Right hindlimb (tissue), 1 donor: ENCODE measurements at places on chromosomes 2 and 18.
A peak's percentile ranks its signal among the peaks of the same experiment; 100 is the strongest.

DNA sequence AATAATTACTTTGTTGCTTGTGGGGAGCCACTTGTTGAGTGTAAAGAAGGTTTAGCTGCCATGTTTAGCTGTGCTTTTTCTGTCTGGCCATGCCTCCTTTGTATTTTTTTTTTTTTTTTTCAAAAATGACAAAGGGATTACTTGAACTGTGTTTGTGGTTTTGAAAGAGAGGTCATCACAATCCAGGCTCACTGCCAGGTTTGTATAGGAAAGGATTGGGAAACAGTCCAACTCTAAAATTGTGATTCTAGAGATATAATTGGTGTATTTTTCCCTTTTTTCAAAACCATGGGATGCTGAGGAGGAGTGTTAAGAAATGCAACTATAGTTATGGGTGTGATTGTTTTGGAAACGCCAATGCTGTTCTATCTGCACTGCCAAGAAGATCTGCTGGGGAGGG lies 4.3 kb downstream of the ITPRIPL1 start:
- DNase-seq, result no peak

DNA sequence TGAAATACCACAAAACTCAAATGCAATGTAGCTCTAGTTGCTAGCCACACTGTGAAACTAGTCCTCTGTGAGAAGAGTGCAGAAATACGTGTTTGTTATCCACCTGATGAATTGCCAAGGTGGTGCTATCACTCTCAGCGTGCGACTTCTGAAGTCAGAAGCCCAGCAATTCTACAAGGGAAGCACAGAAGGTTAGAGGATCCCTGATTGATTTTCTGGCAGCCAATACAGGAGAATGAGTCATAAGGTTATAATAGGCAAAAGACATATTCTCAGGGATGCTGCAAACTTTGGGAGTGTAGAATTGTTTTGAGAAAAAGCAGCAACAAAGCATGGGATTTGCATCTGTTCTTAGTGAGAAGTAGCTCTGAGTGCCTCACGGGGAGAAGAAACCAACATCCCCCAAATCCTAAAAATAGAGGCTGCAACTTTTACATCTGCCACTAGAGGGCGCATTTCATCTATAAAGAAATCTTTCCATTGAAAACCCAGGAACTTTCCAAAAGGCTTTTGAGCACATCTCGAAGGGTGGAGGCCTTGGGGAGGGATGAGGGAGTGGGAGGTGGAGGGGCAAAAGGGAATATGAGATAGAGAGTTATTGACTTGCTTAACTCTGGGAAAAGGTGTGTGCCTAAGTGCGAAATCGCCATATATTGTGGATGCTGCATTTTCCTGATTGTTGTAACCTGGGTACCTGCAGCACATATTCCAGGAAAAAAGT lies 78.0 kb downstream of the TMEM182 start:
- peak; percentile 39 for DNase-seq

DNA sequence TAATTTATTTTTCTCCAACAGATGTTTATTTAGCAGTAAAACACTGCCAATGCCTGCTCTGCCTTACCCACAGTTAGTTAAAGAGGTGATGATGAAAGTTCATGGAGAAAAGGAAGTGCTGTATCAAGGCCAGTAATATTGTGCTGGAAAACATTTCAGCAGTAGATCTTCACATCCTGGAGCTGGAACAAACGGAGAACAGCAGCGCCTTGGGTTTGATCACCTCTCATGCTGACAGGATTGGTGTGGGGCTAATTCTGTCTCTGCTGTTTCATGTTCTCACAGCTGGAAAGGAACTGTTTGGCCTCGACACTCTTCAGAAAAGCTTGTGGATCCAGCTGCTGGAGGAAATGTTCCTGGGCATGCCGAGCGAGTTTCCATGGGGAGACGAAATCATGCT lies 61.5 kb upstream of the RPE start:
- no peak for DNase-seq

GRCh38 chr2:113876503-113877387 lies 13.1 kb upstream of the ACTR3 start:
- DNase-seq, result peak; percentile 25

GRCh38 chr2:39492095-39492590 lies 55.1 kb upstream of the MAP4K3 start:
- DNase-seq, result no peak

- DNase-seq, result no peak
Measured at GRCh38 chr2:45902380-45902779, 250.9 kb downstream of the PRKCE start.

- no peak for DNase-seq
Measured at GRCh38 chr2:55135491-55135890, 85.2 kb upstream of the RTN4 start.

- peak; percentile 54 for DNase-seq
Measured at GRCh38 chr2:191318729-191319078, 73.5 kb downstream of the MYO1B start.

GRCh38 chr2:178386986-178387597 lies 63.9 kb downstream of the PRKRA start:
- DNase-seq, result no peak

GRCh38 chr2:239809391-239809790 lies 215.8 kb downstream of the NDUFA10 start:
- DNase-seq, result peak; percentile 10

DNA sequence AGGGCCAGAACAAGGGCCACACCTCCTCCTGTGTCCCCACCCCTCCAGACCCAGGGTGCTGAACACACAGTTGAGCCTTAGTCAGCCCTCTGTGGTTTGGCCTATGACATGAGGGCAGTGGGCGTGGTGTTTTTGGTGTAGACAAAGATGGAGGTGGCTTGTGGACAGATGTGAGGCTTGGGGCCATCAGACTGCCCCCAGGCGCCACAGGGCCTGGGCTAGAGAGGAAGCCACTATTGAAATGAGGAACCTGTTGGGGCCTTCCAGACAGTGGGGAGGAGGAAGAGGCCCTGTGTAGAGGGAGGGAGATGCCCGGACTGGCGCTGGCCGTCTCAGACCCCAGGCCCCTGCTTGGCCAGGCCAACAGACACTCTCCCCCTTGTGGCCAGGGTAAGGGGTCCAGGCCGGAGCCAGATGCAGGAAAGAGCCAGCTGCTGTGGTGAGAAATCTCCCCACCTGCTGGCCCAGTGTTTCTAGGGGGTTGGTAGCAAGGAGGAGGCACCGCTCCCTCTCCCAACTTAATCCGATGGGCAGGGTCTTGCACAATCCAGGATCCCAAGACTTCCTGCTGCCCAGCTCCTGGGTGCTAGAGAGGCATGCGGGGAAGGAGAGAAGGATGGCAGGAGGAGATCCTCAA lies 53.8 kb downstream of the SMAD7 start:
- peak; percentile 37 for DNase-seq

- DNase-seq, result peak; percentile 72
Measured at GRCh38 chr18:47260120-47260923, 8.9 kb upstream of the SKOR2 start.

GRCh38 chr2:54977149-54977548 lies 73.1 kb downstream of the RTN4 start:
- no peak for DNase-seq

DNA sequence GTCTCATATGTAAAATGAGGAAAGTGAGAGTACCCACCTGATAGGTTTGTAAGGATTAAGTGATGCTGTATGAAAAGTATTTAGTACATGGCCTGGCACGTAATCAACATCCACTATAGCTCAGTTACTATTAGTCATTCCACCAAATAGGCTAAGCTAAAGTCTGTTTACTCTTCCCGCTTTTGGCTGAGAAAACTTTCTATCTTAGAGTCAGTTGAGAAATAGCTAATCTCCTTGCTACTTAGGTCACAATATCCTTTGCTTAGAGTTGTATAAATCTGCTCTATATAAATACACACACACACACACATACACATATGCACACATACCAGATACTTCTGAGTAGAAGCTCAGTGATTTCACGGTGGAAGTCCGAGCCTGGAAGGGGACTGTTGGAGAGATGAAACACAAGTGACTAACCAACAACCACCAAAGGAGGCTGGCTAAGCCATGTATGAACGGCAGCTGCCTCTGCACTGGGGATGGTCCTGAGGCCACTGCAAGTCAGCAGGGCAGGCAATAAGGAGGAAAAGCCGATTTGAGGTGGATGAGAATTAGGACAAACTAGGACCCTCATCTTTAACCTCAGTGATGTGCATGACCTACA lies 104.6 kb upstream of the EPHA4 start:
- no peak for DNase-seq

DNA sequence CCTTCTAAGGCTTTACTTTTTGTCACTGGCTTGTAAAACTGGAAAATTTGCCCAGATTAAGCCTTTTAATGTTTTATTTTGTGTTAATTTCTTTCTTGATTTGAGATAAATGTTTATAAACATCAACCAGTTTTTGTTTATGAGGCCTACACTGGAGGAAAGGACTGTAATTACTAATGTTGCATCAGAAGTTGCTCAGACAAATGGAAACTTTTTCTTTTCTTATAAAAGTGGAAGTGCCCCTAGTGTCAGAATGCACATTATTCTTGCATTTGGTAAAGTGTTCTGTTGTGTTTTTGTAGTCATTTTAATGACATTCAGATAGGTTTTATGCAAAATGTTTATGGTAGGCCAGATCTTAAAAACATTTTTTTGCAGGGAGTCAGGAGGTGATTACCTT lies 25.3 kb downstream of the LCLAT1 start:
- no peak for DNase-seq

DNA sequence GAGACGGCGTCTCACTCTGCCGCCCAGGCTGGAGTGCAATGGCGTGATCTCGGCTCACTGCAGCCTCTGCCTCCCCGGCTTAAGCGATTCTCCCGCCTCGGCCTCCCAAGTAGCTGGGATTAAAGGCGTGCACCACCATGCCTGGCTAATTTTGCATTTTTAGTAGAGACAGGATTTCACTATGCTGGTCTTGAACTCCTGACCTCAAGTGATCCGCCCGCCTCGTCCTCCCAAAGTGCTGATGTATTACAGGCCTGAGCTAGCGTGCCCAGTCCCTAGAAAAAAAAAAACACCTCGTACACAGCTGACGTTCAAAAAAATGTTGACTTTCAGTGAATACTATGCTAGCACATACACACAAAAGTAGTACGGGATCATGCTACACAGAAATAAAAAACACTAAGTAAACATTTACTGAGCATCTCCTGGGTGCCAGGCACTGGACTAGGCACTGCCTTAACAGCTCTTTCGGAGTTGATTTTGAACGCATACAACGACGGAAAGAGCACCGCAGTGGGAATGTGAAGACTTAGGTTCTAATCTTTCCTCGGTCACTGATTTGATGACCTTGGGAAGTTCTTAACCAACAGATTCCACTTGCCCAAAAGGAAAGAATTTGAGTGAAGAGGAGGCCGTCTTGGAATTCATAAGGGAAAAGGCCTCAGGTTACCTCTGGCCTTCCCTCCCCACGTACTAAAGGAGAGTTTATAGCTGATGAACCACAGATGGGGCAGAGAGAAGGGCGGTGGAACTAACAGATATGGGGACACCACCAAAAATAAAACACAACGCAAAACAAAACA lies 1.1 kb downstream of the DNAJC27 start:
- no peak for DNase-seq

GRCh38 chr2:28527196-28527595 lies 31.3 kb downstream of the PLB1 start:
- peak; percentile 46 for DNase-seq

- no peak for DNase-seq
Measured at GRCh38 chr2:117997872-117998454, 15.9 kb downstream of the CCDC93 start.

DNA sequence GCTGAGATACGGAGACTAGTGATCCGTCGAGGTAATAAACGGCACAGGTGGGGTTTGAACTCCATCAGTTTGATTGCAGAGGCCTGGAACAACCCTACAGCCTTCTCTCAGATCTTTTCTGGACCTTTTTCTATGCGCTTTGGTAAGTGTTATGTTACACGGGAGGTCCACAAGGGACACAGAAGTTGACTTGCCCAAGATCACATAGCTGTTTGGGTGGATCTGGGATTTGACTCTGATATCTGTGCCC lies 1.1 kb upstream of the DNPEP start:
- DNase-seq, result no peak

DNA sequence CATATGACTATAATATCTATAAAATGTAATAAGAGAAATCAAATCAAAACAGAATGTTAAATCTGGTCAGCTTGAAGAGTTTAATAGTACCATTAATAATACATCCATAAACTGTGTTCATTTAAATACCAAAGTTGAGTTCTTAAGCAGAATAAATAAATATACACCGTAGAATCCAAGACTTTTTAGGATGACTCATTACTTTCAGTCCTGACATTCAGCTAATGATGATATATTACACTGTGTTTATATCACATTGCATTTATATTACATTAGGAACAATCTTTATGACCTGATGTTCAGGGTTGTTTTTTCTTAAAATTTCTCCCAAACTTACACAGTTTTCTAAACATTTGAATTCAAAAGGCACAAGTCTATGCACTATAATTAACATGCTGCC lies 331.3 kb downstream of the SS18 start:
- DNase-seq, result no peak

- DNase-seq, result peak; percentile 29
Measured at GRCh38 chr18:55550471-55550870, 37.5 kb downstream of the TCF4 start.

DNA sequence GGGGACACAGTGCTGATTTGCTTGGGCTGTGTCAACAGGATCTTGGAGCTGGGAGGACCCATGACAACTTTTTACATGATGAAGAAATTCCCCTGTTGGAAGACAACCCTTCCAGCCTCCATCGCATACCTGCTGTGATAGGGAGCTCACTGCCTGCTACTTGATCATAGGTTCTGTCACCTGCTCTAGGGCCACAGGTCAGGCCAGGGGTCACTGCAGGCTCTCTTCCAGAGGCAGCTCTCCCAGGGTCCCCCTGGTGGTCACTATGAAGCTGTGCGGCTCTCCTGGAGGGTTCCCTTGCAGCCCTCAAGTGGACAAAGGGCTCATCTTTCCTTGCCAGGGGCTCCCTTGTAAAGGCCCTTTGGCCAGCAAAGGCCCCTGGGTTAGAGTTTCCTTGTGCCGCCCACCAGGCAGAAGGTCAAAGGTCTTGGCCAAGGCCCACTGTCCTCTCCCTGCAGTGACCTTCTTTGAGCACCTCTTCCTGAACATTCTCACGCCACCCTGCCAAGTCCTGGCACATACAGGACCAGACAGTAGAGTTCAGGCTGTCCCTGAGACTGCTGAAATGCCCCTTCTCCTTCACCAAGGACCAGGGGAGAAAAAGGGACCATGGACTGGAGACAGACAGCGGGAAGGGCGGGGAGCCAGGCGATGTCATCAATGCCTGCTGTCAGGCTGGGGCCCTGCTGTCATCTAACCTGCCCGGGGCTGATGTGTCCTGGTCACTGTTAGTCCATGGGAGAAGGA lies 345.1 kb downstream of the DYSF start:
- no peak for DNase-seq

DNA sequence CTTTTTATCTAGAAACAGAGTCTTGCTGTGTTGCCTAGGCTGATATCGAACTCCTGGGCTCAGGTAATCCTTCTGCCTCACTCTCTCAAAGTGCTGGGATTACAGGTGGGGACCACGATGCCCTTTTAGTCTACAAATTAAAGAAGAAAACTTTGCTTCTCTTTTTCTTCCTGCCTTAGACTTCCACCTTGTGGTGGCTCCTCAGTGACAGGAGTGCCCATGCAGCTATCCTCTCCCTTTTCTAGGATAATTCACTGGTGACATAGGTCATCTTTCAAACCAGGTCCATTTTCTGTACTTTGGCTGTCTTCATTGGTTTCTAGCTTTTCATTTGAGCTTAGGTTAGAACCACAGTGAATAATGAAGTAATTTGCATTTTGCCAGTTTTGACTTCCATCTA lies 13.6 kb downstream of the DCAF17 start:
- no peak for DNase-seq

- DNase-seq, result no peak
Measured at GRCh38 chr2:49839818-49840217, 685.5 kb upstream of the FSHR start.

- no peak for DNase-seq
Measured at GRCh38 chr2:122681626-122682025, 926.2 kb downstream of the TSN start.
